Stimulated activated CD4-positive, alpha-beta T cell treated with anti-CD3 and anti-CD28 coated beads, Interleukin-1b, Interleukin-23, amount 100 ng/mL, for 48 hours (primary cell): ENCODE measurements at places on chromosomes 6 and 20.

DNA sequence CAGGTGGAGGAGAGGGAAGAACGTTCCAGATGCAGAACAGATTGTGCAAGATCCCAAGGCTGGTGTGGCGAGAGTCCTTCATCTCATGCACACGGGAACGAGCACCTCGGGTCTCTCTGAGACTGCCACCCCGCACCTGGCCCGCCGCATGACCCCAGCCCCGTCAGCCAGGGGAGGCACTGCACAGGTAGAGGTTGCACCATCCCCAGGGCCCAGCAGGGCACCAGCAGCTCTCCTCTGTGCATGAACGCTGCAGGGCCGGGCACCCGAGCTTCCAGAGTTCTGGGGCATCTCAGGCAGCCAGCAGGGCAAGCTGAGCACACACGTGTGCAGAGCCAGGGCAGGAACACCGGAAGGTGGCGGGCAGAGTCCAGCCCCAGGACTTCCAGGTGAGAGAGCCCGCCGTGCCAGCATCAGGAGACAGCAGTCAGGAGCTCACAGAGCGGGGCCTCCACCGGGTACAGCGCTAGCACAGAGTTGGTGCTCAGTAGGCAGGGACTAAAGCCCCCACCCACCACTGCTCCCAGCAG lies 193.2 kb downstream of the TAF4 start:
- DNase-seq = no peak

DNA sequence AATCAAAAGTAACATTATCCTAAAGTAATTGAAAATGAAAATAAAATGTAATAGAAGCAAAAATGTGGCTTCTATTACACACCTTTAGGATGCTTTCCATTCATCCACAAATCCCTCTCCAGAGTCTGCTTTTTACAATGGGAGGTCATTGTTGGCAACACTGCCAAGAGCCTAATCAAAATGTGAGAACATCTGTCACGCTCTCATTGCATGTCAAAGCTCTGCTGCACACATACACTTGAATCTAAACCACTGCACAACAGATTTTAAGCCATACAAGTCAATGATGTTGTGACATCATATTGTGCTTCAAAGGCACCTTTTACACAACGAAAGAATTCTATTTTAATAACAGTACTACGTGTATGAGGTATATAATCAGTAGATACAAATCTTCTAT lies 82.1 kb downstream of the PREP start:
- no peak for DNase-seq

DNA sequence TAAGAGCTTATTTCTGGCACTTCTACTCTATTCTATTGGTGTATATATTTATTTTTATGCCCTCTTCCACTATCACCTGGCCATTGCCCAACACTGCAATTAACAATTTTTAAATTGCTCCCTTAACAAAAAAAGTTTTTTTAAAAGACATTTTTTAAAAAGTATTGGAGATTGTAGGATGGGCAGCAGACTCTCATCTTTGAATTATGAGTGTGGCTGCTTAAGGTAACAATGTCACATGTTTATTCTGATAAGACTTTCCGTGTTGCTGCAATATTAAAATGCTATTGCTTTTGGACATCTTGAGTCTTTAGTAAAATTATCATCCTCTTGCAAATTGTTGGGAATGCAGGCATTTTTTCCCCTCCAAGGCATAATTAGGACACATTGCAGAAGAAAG lies 31.4 kb downstream of the SMOC2 start:
- no peak for DNase-seq

DNA sequence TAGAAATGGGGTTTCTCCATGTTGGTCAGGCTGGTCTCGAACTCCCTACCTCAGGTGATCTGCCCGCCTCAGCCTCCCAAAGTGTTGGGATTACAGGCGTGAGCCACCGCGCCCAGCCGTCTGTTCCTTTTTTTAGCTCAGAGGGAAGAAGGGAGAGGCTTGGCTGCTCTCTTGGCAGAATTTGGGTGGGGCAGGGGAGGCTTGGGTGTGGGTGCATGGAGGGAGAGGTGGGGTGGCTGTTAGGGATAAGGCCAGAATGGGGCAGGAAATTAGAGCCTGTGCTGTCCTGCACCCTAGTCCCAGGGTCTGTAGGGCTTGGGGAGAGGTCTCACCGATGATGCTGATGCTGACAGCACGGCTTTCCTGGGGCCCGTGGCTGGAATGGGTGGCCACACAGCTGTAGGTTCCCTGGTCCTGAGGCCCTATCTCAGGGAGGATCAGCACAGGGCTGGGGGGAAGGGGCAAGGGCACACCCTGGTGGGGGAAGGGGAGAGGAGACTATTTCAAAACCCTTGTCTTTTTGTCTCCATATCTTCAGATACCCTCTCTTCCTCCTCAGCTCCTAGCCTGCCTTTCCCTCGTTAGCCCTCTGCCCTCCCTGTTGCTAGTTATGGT lies 2.0 kb downstream of the AGER start:
- no peak for DNase-seq

- DNase-seq = no peak
Measured at GRCh38 chr6:10429638-10430427, 15.0 kb upstream of the TFAP2A start.

GRCh38 chr20:60680554-60680953 lies 571.5 kb upstream of the CDH4 start:
- no peak for DNase-seq

DNA sequence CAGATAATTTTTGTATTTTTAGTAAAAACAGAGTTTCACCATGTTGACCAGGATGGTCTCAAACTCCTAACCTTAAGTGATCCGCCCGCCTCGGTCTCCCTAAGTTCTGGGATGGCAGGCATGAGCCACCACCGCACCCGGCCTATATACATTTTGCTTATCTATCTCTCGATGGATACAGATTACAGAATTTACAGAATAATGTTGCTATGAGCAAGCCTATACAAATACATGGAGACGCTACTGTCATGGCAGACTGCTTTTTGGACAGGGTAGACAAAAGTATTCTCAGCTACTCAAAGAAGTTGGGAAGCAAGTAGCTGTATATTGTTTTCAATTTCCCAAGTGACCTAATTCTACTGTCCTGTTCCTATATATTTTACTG lies 1.6 kb downstream of the HSPA1L start:
- no peak for DNase-seq

DNA sequence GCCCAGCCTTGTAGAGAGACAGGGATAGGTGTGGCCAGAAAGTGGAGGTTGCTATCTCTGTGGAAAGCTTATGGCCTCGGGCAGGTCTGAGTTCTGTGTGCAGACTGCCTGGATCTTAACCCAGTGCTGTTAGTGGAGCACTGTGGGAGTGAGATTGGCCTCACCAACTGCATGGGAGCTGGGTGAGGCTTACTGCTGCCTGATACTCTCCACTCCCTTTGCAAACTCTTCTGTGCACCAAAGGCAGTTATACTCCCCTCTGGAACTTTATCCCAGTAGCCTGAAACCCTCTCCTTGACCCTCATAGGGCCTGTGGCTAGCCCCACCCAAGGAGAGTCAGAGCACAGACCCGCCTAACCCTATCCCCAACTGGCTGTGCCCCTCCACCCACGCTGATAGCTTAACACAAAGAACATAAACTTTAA lies 41.4 kb upstream of the PKIB start:
- DNase-seq = no peak

- no peak for DNase-seq
Measured at GRCh38 chr6:126444659-126445273, 104.9 kb downstream of the CENPW start.

- no peak for DNase-seq
Measured at GRCh38 chr6:104700371-104701185, 159.1 kb downstream of the HACE1 start.

GRCh38 chr6:52337633-52338290 lies 24.2 kb upstream of the PAQR8 start:
- no peak for DNase-seq

- DNase-seq = peak; percentile 72
Measured at GRCh38 chr6:137823826-137824555, 43.1 kb upstream of the TNFAIP3 start.

GRCh38 chr6:130931683-130932082 lies 104.5 kb downstream of the SMLR1 start:
- DNase-seq = no peak

DNA sequence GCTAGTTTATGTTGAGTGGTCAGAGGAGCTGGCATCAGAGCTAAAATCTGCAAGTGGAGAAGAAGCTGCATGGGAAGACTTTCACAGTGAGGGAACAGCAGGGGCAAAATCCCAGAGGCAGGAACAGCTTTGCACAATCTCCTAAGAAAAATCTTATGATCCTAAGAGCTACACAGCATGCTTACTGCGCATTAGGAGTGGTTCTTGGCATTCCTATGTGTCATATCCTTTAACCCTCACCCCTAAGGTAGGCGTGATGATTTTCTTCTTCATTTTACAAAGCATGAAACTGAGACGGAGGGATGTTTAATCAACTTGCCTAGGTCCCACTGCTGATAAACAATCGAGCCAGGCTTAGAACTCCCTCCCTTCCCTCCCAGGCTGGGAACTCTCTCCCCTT lies 313.6 kb upstream of the SULF2 start:
- no peak for DNase-seq

- DNase-seq = no peak
Measured at GRCh38 chr6:138944412-138944811, 43.6 kb downstream of the REPS1 start.

DNA sequence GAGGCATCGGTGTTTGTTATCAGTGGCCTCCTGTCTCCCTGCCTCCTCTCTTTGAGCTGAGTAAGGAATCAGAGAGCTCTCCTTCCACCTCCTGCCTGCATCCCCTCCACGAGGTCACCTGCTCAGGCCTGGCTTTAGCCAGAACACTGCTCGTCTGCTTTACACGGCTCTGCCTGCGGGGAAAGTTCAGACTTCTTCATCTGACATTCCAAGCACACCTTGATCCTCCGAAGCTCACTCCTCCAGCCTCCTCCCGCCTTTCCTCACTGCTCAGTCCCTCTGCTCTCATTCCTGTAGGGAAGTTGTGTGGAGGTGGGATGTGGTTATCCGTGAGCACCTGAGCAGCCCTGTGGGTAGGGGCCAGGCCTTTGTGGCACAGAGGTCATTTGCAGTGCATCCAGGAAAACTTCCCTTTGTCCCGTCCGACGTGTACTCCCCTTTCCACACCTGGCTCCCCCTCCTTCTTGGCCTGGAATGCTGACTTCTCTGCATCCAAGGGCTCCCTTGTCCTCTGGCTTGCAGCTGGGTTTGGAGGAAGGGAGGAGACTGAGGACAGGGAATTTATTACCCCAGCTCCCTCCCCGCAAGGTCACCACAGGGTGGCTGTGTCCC lies 12.8 kb upstream of the CCDC167 start:
- DNase-seq = no peak

DNA sequence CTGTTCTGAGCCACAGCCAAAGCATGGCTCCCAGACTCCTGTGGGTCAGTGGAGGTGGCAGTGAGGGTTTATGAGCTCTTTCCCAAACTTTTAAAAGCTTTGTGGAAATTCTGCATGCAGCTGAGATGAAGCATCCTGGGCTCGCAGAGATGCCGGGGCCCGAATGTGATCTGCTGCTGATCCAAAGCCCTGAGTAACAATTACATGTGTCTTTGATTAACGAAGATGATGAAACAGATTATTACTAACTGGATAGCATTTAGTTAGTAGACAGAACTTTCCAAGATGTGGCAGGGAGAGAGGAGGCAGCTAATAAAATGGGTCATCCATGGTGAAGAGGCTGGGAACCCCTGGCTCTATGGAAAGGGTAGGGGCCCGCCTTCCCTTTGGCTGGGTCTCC lies 43.9 kb upstream of the MDFI start:
- DNase-seq = no peak

DNA sequence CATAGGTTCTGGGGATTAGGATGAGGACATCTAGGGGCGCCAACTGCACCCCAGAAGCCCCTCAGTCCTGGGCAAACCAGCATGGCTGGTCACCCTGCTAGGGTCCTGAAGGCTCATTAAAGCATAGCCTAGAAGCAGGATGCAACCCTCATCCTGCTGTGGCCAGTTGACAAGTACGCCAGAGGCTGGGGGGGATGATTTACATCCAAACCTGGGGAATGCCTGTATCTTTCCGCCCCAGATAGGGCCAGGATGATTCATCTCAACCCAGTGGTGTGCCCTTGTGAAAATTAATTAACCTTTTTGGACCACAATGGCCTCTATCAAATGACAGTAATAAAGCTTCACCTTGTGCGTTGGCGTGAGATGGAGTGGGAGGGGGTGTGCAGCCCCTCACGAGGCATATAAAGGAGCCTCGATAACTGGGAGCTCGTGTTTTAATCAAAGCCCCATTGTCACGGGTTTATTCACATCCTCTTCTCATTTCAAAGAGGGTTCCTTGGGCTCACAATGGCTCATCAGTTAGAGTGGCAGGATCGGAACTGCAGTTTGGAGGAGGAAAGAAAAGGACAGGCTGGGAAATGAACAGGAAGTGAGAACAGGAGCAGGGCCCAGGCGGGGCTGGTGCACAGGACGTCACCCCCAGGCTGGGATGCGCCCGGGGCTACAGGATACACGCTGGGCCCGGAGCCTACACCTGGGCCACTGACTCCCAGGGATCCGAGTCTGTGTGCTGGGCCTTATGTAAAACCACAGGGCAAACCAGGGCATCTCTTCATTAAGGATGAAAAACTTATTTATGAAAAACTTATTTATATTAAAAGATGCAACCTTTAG lies 121.8 kb upstream of the PHACTR3 start:
- DNase-seq = no peak

- no peak for DNase-seq
Measured at GRCh38 chr6:20680697-20681165, 146.5 kb downstream of the CDKAL1 start.

DNA sequence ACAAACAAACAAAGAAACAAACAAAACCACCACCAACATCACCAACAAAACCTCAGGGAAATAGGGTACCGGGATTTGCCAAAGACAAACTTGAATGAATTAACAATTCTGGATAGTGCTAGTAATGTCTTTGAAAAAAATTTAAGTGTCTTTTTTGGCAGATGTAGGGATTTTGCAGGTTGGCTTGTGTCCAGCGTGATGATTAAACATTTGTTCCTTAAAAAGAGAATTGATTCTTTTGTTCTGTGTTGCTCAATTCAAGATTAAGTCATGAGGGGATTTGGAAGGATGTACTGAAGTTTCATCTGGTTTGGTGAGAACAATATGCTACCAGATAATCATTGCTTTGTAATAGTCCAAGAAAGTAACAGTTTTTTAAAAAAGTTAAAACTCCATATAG lies 125.1 kb upstream of the HS3ST5 start:
- DNase-seq = no peak

DNA sequence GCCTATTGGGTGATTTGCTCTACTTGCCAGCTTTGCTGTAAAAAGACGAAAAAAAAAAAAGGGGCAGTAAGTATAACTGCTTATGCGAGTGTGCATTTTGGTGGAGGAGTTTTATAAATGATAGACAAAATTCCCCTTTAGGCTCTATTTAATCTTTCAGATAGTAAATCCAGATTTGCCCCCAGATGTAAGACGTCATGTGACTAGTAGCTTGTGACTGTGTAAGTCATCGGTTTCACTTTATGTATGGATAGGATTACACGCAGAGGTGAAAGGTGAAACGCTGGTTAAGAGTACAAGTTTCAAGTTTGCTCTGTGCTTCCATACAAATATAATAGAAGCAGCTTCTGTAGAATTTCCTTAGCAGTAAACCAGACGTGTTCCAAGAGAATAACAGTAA lies 7.9 kb downstream of the RAB32 start:
- no peak for DNase-seq
